ENCODE measurements at places on chromosomes 13 and 19. TPM values are rescaled to one million over a fixed set of nuclear protein-coding genes. Genes with fewer than 3 reads are reported as not detected.
A peak's percentile ranks its signal among the peaks of the same experiment; 100 is the strongest.

DNA sequence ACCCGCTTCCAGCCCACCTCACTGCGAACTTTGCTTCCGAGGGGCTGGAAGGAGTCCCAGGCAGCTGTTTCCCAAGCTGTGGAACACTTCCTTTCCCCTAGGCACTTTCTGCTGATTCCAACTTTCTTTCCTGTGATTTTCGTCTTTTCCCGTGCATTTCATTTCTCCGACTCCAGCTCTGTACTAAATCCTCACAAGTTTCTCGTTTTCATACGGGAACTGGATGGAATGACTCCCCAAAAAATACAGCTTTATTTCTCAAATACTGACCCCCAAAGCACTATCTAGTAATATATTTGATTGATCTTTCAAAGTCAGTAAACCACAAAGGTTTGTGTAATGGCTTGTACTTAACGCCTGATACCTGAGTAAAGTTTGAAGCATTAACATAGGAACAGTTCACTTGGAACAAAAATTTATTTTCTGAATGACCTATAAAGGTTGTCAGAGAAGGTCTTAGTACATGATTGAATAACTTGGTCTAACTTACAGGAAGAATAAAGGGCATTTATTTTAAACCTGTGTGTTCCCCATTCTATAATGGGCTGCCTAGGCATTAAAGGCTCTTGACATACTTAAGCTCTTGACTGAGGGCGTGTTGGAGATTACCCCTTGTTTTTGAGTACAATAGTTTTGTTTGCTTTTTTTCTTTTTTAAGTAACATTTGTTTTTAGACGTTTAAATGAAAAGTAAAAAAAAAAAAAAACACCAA lies 1.3 kb upstream of the PCDH9 start:
- H3K27ac ChIP-seq: peak overlapping the region; percentile 88
- peak overlapping the region; percentile 66 for H3K4me3 ChIP-seq
- no peaks in the 10 kb centered on the region for H3K36me3 ChIP-seq
- no peaks in the 10 kb centered on the region for H3K27me3 ChIP-seq
- H3K4me1 ChIP-seq: peaks cover 9% of the 10 kb centered on the region

- DNase-seq: no peak
- H3K4me1 ChIP-seq: no peaks in the 10 kb centered on the region
- no peaks in the 10 kb centered on the region for H3K36me3 ChIP-seq
- no peak overlapping the region for H3K4me3 ChIP-seq
- H3K27me3 ChIP-seq: no peaks in the 10 kb centered on the region
Observed at GRCh38 chr13:84553227-84553626, 671.0 kb upstream of the SLITRK1 start.

DNA sequence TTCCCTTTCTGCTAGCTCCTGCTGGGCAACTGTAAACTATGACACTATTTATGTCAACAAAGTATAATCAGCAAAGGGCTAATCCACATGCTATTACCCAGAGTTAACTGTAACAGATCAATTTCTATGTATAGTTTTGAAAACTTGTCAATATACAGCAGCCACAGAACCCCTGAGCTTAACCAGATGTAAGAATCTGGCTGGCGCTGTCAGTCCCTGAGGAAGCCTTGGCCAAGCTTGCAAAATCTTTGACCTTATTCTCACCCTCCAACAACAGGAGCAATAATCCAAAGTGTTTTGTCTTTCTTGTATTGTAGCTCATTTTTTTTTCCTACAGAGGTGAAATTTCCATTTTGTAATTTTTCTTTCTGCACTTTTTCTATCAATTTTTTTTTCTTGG lies 1230.1 kb upstream of the SLC10A2 start:
- no peak for DNase-seq
- no peak overlapping the region for H3K4me3 ChIP-seq
- no peaks in the 10 kb centered on the region for H3K27me3 ChIP-seq
- no peak overlapping the region for H3K27ac ChIP-seq

GRCh38 chr13:22141716-22142115 lies 470.8 kb downstream of the FGF9 start:
- DNase-seq: no peak
- no peaks in the 10 kb centered on the region for H3K27me3 ChIP-seq
- no peaks in the 10 kb centered on the region for H3K4me1 ChIP-seq
- no peak overlapping the region for H3K4me3 ChIP-seq
- no peaks in the 10 kb centered on the region for H3K36me3 ChIP-seq

- no peak for DNase-seq
- H3K27me3 ChIP-seq: no peaks in the 10 kb centered on the region
- no peaks in the 10 kb centered on the region for H3K36me3 ChIP-seq
- peaks cover 7% of the 10 kb centered on the region for H3K4me1 ChIP-seq
- H3K27ac ChIP-seq: no peak overlapping the region
Observed at GRCh38 chr19:12567951-12568350, 16.7 kb upstream of the ZNF564 start.

DNA sequence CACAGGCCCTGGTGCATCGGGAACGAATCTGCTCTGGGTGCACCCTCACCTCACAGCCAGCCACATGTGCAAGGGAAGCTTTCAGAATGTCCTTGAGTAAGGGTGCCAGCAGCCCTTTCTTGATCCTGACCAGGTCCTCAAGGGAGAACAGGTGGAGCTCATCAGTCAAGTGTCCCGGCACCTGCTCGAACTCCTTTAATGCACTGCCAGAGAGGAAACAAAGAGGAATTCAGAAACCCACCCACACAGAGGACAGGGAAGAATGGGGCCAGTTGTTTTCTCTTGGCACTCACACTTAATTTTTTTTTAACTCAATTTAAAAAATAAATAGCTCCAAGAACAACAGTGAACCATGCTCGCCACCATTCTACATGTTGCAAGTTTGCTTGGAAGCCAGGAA lies 41.7 kb downstream of the RUBCNL start:
- peaks cover 10% of the 10 kb centered on the region for H3K4me1 ChIP-seq
- peak; percentile 21 for DNase-seq
- H3K4me3 ChIP-seq: no peak overlapping the region
- no peaks in the 10 kb centered on the region for H3K27me3 ChIP-seq
- H3K36me3 ChIP-seq: no peaks in the 10 kb centered on the region

- no peak overlapping the region for H3K27ac ChIP-seq
- no peaks in the 10 kb centered on the region for H3K27me3 ChIP-seq
- DNase-seq: no peak
- H3K4me1 ChIP-seq: peaks cover 99% of the 10 kb centered on the region
Observed at GRCh38 chr19:1211494-1212234, 6.1 kb downstream of the STK11 start.

The SEMA6B gene
- total RNA-seq: 12.4 TPM

DNA sequence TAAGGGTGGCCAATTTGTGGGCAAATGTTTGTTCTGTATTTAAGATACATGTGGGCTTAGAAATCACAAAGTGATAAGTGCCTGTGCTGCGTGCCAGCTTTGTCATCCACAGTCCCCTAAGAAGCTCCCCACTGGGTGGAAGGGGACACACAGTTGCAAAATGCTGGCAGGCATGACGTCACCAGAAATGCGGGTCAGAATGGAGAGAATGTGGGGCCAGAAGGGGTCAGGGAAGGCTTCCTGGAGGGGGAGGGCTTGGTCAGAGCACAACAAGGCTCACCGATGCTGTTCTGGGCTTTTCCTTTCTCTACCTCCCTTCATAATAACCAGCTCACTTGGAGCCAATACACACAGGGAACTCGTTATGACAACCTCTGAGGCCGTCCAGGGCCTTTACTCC lies 207.3 kb downstream of the URI1 start:
- no peak for DNase-seq
- no peaks in the 10 kb centered on the region for H3K27me3 ChIP-seq
- no peaks in the 10 kb centered on the region for H3K4me1 ChIP-seq
- H3K36me3 ChIP-seq: no peaks in the 10 kb centered on the region

DNA sequence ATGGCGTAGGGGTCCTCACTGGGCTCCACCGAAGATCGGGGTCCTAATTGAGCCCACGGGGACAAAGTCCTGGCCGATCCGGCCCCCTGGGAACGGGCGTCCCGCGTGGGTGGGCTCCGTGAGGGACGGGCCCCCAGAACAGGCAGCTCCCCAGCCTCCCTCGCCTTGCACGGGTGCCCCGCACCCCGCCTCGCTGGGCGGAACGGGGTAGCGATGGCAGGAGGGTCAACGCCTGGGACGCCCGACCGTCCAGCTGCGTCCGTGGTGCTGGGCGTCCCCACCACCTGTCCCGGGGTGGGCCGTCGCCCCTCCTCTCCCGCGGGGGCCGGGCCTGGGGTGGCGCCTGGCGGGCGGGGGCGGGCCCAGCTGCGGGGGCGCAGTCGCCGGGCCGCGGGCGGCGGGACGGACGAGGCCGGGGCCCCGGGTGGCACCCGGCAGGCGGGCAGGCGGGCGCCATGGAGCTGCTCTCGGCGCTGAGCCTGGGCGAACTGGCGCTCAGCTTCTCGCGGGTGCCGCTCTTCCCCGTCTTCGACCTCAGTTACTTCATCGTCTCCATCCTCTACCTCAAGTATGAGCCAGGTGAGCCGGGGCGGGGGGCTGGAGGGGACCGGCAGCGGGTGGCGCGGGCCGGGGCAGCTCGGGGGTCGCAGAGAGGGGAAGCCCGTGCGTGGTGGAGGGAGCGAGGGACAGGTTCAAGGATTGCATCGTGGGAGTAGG lies at the start of gene TMEM38A:
Gene TMEM38A, plus strand, starts transcription at position 377 of the 717 bp plus-strand sequence. Its CDS starts 79 bp downstream, at position 456.
- peak within 1 kb of the TSS; percentile 87 for H3K27ac ChIP-seq
- no peaks in the 10 kb centered on the region for H3K27me3 ChIP-seq
- H3K36me3 ChIP-seq: peaks cover 4% of the 10 kb centered on the region
- DNase-seq: no peak
- peak within 1 kb of the TSS; percentile 85 for H3K4me3 ChIP-seq
- H3K4me1 ChIP-seq: peaks cover 20% of the 10 kb centered on the region

- no peaks in the 10 kb centered on the region for H3K36me3 ChIP-seq
- no peaks in the 10 kb centered on the region for H3K27me3 ChIP-seq
- H3K4me3 ChIP-seq: no peak overlapping the region
- no peak for DNase-seq
Observed at GRCh38 chr13:86608701-86609100, 809.5 kb upstream of the SLITRK6 start.

The PRTN3 gene
- total RNA-seq: not detected

- no peaks in the 10 kb centered on the region for H3K36me3 ChIP-seq
- H3K4me1 ChIP-seq: no peaks in the 10 kb centered on the region
- H3K27me3 ChIP-seq: no peaks in the 10 kb centered on the region
- DNase-seq: no peak
Observed at GRCh38 chr13:91586609-91587008, 188.2 kb downstream of the GPC5 start.

The SLC17A7 gene
- 5.4 TPM for total RNA-seq

DNA sequence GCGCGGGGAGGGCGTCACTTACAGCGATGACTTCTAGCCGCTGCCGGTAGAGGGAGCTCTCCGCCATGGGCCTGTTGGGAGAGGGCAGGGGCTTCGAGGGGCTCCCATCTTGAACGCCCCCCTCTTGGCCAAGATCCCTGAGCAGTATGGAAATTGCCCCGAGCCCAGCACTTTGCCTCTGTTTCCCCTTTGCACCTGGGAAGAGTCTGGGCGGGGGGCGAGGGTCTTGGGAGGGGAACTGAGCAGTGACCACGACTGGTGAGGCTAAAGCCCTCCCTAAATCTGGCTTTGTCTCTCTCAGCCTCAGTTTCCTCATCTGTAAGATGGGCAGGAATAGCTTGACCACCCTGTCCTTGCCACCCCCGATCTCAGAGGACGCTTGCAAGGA lies 2.8 kb downstream of the PALM3 start:
- DNase-seq: no peak
- H3K27me3 ChIP-seq: peaks cover 2% of the 10 kb centered on the region
- no peak overlapping the region for H3K4me3 ChIP-seq

The CYP4F11 gene
- 3.3 TPM for total RNA-seq

The ZNF418 gene
- 6.1 TPM for total RNA-seq

DNA sequence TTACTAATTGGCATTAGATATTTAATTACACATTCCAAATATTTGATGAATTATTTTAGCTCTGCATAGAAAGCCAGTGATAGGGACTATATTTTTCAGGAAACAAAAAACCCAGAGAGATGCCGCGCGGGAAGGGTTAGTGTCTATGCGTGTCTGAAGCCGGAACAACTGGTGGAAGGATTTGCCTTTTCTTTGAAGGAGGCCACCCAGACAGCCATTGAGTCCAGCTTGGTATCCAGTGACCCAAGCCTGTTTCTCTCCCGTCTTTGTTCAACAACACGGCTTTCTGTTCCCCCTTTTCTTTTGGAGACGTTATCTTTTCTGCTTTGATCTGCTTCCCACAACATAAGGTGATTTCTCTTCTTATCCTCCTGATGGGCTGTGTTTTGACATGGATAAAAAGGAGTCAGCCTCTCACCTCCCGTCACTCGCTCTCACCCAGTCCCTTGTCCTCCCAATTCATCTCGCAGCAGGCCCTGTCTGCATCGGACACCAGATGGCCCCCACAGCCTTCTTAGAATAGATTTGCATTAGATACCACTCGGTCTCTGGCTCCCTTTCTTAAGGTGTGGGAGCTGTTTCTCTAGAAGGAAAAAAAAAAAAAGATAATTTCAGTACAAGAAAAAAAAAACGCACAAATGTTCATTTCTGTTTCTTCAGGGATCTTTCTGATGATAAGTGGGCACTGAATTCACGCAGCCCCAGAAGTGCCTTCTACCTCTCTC lies 361.8 kb downstream of the ZNF536 start:
- no peaks in the 10 kb centered on the region for H3K27me3 ChIP-seq
- H3K4me3 ChIP-seq: no peak overlapping the region
- no peak overlapping the region for H3K27ac ChIP-seq
- no peaks in the 10 kb centered on the region for H3K4me1 ChIP-seq

DNA sequence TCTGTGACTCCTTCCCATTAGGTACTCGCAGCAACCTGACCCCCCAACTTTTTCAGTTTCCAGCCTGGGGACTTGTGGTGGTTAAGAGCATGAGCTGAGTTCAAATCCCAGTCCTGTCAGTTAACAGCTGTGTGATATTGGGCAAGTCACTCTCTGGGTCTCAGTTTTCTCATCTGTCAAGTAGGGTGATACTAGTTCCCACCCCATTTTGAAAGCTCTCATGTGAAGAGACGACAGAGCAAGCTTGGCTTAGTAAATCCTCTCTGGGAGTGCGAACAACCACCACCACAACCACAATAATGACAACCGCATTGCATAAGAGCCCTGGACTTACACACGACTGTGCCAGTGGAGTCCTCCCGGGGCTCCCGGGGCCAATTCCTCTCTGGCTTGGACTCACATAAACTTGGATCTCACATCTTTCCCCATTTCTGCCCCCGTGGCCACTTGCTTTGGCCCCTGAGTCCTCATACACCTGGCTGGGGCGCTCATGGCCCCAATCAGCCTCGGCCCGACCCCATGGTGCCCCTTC lies 454 bp downstream of the BLVRB start:
- no peaks in the 10 kb centered on the region for H3K27me3 ChIP-seq
- peak; percentile 61 for DNase-seq
- peak overlapping the region; percentile 70 for H3K4me3 ChIP-seq
- H3K4me1 ChIP-seq: no peaks in the 10 kb centered on the region

The NFIC gene
- 138 TPM for total RNA-seq

DNA sequence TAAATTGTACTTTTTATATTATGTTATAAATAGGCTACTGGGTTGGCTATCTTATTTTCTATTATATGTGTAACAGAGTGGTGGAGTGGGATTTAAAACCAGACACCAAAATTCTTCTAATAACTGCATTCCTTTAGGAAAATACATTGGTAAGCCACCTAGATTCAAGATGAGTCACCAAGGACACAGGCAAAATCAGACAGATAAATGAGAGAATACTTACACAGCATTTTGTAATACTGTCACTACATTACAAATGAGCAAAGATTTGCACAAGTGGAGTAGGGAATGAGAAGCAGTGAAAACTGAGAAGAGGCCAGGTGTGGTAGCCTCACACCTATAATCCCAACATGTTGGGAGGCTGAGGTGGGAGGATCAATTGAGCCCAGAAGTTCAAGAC lies 6.2 kb upstream of the SPART start:
- no peaks in the 10 kb centered on the region for H3K4me1 ChIP-seq
- DNase-seq: no peak
- H3K27me3 ChIP-seq: no peaks in the 10 kb centered on the region

- H3K4me1 ChIP-seq: peaks cover 6% of the 10 kb centered on the region
- peaks cover 73% of the 10 kb centered on the region for H3K36me3 ChIP-seq
- H3K27ac ChIP-seq: no peak overlapping the region
Observed at GRCh38 chr19:13827656-13828055, 32.4 kb downstream of the ZSWIM4 start.
